ENCODE measurements at places on chromosomes 2 and 18. TPM values are rescaled to one million over a fixed set of nuclear protein-coding genes. Genes with fewer than 3 reads are reported as not detected.

Gene FAM124B
- total RNA-seq: 0.87 TPM

Gene COLEC12
- total RNA-seq: not detected

Gene RGPD5
- 25.4 TPM for total RNA-seq

Gene BCL11A
- 0.57 TPM for total RNA-seq

Gene POTEI
- not detected for total RNA-seq

Gene SALL3
- not detected for total RNA-seq

Gene ITPRIPL1
- total RNA-seq: 28.4 TPM

Gene LONRF2
- total RNA-seq: 0.04 TPM

Gene HOXD11
- not detected for total RNA-seq

Gene CEP192
- total RNA-seq: 36.0 TPM

Gene CNGA3
- not detected for total RNA-seq

Gene TMEM200C
- not detected for total RNA-seq

Gene CYP27A1
- total RNA-seq: 0.16 TPM

Gene C2orf78
- not detected for total RNA-seq

Gene RTP5
- total RNA-seq: 0.07 TPM

Gene ARHGAP28
- total RNA-seq: not detected

Gene C2orf49
- total RNA-seq: 19.3 TPM

Gene NEU2
- total RNA-seq: not detected

Gene WDFY1
- total RNA-seq: 37.5 TPM

Gene USP14
- total RNA-seq: 94.7 TPM

Gene B3GNT7
- total RNA-seq: not detected

Gene CCDC85A
- total RNA-seq: not detected

Gene TSPYL6
- not detected for total RNA-seq

Gene EML6
- 0.16 TPM for total RNA-seq

Gene GKN1
- not detected for total RNA-seq

Gene SERPINB13
- total RNA-seq: not detected

Gene IGFBP5
- not detected for total RNA-seq

Gene SLC4A3
- 0.16 TPM for total RNA-seq

Gene RAB6C
- not detected for total RNA-seq

Gene ADCYAP1
- not detected for total RNA-seq

Gene SIX3
- total RNA-seq: not detected

Gene CDH2
- total RNA-seq: not detected

Gene PTH2R
- total RNA-seq: not detected

Gene PROM2
- total RNA-seq: 0.44 TPM

Gene ESPNL
- total RNA-seq: 0.16 TPM

Gene DTYMK
- 93.1 TPM for total RNA-seq

Gene HDLBP
- 348 TPM for total RNA-seq

Gene CARF
- total RNA-seq: 9.0 TPM

Gene TPO
- not detected for total RNA-seq

Gene TMEM163
- total RNA-seq: 0.11 TPM

Gene RGPD8
- 9.2 TPM for total RNA-seq

Gene LRATD1
- total RNA-seq: not detected

Gene CERKL
- total RNA-seq: not detected

Gene CD207
- total RNA-seq: not detected

Gene TTR
- total RNA-seq: not detected

Gene GLI2
- total RNA-seq: not detected

Gene VWC2L
- total RNA-seq: not detected

Gene COL5A2
- 0.32 TPM for total RNA-seq

Gene HK2
- 84.4 TPM for total RNA-seq

Gene C2orf92
- total RNA-seq: 8.9 TPM

Gene SIGLEC15
- total RNA-seq: not detected

Gene TMEM247
- not detected for total RNA-seq

Gene IL37
- not detected for total RNA-seq

Gene CROCC2
- not detected for total RNA-seq

Gene KDSR
- total RNA-seq: 72.6 TPM

Gene SERPINB12
- not detected for total RNA-seq

Data from activated CD4-positive, alpha-beta T cell treated with anti-CD3 and anti-CD28 coated beads for 36 hours (primary cell).